ENCODE measurements at places on chromosomes 13 and 19.

DNA sequence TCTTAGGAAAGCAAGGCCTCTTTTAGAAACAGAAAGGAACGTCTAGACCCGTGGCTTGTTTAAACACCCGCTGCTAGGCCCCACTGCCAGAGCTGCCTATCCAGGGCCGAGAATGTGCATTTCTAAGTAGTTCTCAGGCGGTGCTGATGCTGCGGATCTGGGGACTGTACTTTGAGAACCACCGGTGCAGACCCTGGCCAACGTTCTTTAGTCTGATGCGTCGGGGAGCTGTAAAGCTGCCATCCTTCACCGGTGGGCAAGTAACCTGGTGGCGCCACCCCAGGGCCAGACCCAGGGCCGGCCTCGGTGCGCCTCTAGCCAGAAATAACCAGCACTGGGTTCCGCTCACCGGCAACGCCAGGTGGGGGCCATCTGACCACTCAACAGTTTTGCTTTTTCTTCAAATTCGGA, 47.1 kb downstream of the TGDS start:
- DNase-seq, result peak; percentile 45

- no peak for DNase-seq
These were observed 78.0 kb downstream of the ATP11A start for GRCh38 chr13:112767506-112768471.

DNA sequence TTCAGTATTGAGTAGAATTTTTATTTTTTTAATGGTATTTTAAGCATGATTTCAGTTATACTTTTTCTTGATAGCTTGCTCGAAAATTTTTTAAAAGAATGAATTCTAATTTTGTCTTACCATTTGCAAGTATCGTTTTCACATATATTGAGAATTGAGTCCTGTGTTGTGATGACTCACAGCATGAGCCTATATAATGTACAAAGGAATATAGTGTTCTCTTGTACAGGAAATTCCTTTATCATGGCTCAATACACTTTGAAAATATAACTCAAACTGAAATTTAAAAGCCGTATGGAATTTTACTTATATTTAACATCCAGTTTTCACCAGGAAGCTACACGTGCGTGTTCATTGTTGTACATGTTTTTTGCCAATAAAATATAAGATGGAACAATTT, 161.1 kb upstream of the TMTC4 start:
- no peak for DNase-seq

DNA sequence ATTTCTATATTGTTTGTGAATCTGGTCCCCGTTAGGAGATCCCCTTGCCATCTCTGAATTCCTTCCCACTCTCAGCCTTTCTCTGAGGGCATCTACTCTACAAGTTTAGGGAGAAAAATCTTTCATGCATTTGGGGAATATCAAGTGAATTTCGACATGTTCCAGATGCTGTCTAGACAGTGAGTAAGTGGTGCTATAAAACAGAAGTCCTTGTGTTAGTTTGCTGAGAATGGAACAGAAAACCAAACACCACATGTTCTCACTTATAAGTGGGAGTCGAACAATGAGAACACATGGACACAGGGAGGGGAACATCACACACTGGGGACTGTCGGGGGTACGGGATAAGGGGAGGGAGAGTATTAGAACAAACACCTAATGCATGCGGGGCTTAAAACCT, 5.1 kb downstream of the OR7A10 start:
- no peak for DNase-seq
